ENCODE measurements at places on chromosomes 6 and 20.

- DNase-seq: no peak
Observed at GRCh38 chr6:105831311-105832097, 254.6 kb upstream of the PRDM1 start.

GRCh38 chr20:35344354-35344837 is 52.2 kb upstream of the FAM83C start:
- no peak for DNase-seq

GRCh38 chr6:118485601-118486550 is 62.2 kb upstream of the PLN start:
- DNase-seq: no peak

DNA sequence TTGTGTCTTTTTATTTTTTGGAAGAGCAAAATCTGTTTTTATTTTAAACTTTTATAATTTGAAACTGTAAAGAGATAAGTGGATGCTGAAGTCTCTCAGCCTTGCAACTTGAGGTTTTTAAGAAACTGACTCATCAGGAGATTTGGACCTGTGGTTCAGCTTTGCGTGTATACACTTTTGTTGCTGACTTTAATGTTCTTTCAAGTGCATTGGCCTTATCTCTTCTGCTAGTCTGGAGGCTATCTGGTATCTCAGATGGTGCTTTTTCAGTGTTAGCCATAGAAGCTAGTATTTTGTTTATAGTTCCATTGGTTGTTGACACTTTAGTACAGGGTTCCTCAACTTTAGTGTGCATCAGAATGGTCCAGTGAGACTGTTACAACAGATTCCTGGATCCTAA is 504.0 kb upstream of the SPTLC3 start:
- no peak for DNase-seq

GRCh38 chr6:161748535-161749416 is 474.9 kb upstream of the AGPAT4 start:
- DNase-seq: no peak

DNA sequence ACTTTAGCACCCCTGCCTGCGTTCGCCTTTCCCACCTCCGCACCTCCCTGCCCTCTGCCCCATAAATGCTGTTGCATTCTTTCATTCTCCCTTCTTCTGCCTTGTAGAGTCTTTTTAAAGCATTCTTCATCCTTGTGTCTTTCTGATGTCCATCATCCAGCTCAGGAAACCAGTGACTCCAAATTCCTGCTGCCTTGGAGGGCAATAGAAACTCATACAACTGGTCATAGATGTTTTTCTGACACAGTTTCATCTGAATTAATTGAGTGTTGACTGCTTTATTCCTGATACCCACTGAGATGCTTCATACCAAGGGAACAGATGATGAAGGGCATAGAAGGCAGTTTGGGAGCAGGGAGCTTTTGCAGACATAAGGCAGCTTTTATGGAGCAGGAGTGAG is 19.6 kb downstream of the PLEKHG1 start:
- DNase-seq: no peak

GRCh38 chr6:37972994-37973757 is 153.6 kb downstream of the ZFAND3 start:
- no peak for DNase-seq

GRCh38 chr6:636488-636887 is 20.4 kb downstream of the HUS1B start:
- DNase-seq: no peak

DNA sequence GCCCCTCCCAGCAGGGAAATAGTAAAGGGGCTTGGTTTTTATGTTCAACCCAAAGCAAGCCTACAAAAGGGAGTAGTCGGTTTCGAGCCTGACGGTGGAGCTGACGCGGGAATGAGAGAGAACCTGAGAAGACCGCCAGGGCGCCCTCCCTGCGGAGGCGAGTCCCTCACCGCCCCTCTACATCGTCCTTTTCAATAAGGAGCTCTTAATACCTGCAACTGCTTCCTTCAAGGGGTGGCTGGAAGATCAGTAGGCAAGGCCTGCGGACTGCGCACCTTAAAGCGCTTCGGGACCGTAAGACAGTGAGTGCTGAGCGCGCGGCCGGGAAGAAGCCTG is 709 bp upstream of the ZNF76 start:
- DNase-seq: no peak

DNA sequence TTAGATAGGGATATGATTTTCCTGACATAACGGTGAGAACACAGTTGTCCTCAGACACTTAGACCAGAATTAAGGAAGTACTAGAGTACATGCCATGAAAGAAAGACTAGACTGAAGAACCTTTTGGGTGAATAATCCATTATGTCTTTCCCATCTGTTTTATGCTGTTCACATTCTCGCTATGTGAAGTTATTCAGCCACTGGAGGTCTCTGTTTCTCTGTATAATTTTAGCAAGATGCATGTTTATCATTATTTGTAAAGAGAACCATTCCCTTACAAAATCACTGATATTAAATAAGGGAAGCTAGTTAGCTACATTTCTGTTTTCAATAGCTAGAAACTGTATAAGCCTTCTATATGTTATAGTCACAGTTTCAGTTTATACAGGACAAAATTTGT is 391.9 kb downstream of the CD109 start:
- no peak for DNase-seq

GRCh38 chr6:49693512-49693911 is 19.8 kb downstream of the CRISP2 start:
- DNase-seq: no peak

DNA sequence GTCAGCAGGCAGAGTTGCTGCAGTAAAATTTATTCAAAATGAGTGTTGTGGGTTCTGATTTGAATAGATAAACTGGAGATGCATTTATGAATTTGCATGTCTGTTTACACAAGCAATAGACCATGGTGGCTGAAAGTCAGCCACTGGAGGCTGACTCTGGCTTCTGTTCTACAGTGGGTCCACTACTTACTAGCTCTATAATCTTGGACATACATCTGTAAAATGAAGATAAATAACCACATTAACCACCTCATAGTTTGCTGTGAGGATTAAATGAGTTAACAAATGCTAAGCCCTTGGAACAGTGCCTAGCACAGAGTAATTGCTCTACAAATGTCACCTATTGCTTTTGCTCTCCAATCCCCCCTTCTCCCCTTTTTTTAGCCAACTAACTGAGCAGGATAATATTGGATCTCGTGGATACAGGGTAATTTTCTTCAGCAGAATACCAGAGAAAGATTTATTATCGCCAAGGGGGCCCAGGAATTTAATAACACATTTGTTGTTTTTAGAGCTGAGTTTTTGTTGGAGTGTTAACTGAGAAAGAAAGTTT is 1.4 kb upstream of the PM20D2 start:
- DNase-seq: no peak
